ENCODE measurements at places on chromosomes 4 and X.

- no peak for DNase-seq
Observed at GRCh38 chr4:181890911-181891310, 352.3 kb upstream of the TENM3 start.

GRCh38 chrX:22758807-22759481 is 240.8 kb upstream of the DDX53 start:
- no peak for DNase-seq

GRCh38 chr4:130333241-130333759 is 1237.3 kb downstream of the C4orf33 start:
- DNase-seq = no peak

DNA sequence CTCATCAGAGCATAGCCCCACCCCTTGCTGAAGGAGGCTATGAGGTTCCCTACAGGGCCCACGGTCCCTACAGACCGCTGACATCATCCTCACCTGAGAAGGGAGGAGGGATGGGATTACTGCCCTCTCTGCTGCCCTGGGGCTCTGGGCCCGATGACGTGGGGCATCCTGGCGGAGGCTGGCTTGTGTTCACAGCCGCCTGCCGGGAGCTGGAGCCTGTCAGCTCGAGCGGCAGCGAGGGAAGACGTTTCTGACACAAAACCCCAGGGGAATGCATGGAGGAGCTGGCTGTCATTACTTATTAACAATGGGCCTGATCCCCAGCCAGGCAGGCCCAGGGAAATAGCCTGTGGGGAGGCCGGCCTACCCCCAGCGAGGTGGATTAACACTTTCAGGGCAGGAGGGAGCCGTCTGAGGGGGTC is 106.6 kb upstream of the ATP6AP2 start:
- no peak for DNase-seq
